Globus pallidus (tissue), 1 donor: ENCODE measurements at places on chromosomes 6 and 20.

- no peak for DNase-seq
Measured at GRCh38 chr20:20364593-20365479, 3.1 kb upstream of the INSM1 start.

DNA sequence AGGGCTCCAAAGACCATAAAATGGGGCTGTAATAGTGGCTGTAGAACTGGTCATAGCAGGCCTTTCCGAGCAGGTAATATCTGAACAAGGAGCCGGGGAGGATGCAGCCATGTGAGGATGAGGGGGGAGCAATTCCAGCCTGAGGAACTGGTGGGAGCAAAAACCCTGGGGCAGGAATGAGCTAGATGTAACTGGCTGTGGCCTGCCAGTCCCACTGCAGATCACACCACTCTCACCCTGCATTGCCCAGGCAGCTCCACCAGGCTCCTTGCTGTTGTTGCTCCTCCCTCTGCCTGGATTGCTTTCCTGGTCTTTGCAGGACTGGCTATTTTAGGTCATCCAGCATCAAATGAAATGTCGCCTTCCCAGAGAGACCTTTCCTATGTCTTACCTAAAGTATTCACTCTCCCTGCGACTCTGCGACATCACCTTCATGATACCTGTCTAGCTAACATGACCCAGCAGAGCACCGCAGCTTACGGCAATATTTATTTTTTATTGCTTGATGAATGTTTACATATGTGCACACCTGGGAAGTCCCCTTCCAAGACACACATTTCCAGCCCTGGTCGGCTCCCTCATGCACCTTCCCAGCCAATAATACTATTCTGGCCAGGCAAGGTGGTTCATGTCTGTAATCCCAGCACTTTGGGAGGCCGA lies 2.4 kb upstream of the ZFP64 start:
- no peak for DNase-seq

DNA sequence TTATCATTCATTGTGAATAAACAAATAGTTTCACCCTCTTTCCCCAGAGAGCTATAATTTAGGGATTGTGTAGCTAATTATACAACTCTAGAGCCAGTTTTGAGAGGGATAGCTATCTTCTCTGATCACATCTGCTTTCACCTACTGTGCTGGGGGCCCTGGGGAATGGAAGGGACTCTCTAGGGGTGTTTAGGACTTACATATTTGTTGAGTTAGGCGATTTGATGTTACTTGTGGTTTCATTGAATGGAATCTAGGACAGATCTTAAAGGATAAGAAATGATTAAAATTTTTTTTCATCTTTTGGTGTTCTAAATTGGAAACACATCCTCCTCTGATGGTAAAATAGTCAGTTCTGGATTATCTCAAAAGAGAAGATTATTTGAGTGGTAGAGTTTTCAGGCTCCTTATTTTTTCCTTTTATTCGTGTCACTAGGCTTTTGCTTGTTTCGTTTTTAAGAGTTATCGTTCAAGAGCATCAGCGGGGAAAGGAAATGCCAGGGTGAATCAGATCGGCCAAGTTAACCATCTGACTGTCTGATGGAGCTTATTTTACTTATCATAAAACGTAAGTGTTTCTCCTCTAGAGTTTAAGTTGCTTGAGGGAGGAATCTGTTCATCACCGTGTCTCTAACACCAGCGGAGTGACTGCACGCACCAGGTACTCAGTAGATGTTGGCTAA lies 236.7 kb downstream of the FARS2 start:
- DNase-seq, result no peak

- DNase-seq, result no peak
Measured at GRCh38 chr6:47246551-47246950, 63.2 kb downstream of the TNFRSF21 start.

DNA sequence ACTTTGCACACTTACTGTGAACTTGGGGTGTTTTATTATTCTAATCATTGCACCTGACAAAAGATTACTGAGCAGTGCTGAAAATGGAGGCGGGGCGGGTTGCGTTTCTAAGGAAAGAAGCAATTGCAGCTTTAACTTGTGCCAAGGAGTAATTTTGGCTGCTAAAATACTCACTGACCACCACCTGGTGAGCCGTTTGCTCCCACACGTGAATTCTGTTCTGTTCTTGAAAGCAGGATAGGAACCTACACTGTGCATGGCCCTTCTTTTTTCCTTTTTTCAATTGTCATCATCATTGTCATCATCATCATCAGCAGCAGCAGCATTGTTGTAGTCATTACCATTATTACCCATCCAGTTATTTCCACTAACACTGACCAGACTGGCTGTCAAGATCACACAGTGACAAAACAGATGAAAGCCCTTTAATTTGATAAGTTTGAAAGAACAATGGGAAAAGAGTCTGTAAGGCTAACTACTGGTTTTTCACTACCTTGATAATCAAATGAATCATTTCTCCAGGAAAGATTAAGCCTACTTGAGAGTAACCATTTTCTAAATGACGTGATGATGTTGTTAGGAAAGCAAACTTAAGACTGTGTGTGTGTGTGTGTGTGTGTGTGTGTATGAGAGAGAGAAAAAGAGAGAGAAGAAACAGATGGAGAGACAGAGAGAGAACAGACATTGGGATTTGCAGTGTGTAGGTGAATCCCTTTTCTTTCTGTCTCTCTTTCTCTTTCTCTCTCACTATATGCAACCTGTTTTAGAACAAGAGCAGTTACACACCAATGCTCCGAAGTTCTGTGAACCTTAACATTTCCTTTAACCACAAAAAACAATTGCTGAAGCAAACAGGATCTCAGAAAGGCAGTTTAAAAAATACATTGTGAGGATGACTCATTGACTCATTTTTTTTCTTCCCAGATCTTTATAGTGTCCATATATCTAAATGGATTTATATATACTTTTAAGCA lies 3.8 kb downstream of the RIPOR2 start:
- DNase-seq, result no peak

DNA sequence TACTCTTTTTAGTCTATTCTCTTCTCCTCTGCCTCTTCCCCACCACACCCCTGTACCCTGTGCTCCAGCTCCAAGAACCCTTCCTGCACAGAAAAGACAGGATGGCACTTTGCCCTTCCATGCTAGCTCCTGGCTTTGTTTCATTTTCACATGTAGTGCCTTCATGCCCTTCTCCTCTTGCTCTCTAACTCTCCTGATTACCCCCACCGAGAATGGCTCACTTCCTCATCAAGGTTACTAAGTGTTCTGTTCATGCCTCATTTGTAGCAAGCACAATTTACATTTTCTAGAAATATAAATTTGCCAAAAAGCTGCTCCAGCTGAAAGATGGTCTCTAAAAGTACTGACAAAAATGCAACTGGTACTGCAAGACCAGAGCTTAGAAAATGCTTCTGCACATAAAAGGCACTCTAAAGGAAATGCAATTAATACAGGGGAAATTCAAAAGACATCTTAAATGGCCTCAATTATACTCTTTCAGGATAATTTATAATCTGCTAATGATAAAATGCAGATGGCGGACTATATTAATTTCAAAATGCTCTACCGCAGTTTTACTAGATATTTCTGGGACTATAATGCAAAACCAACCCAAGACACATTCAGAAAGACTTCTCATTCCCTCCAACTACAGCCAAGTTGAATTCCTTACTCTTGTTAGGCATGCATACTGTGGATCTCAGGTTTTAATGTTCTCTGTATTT lies 570.2 kb downstream of the PRKN start:
- peak; percentile 21 for DNase-seq

- no peak for DNase-seq
Measured at GRCh38 chr6:27617700-27618689, 145.1 kb upstream of the ZNF184 start.

GRCh38 chr20:63435552-63435951 lies 36.9 kb downstream of the KCNQ2 start:
- DNase-seq, result no peak

DNA sequence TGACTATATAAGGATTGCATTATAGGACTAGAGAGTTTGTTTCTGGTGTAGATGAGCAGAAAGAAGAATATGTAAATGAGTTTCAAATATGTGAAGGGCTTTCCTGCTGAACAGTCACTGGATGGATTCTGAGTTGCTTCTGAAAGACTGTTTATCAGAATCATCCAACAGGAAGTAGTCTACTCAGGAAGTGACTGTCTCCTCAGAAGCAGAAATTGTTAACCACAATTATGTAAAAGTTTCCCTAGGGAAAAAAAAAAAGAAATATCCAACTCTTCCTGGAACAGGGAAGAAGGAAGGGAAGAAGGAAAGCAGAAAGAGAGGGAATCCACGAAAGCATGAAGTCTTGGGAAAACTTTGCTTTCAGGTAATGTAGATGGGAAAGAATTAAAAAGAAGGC lies 138.9 kb downstream of the TENT5A start:
- DNase-seq, result no peak

- no peak for DNase-seq
Measured at GRCh38 chr20:14569641-14570040, 232.2 kb upstream of the FLRT3 start.

DNA sequence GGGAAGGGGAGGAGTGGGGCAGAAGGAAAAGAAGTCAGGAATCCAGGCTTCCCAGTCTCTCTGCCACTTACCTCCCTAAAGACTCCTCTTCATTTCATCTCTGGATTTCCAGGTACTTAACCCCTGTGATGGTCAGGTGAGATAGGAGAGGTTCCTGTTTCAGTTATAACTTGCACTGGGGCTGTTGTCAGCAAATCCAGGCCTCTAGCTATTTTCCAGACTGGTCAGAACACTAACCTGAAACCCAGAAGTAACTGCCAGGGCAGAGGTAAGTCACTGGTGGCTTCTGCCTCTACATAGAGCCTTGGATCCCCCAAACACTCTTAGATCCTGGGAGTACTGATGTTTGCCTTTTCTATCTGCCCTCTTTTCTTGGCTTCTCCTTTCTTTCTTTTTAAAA lies 233.5 kb upstream of the TAB2 start:
- no peak for DNase-seq

GRCh38 chr6:35083507-35083906 lies 57.6 kb downstream of the TCP11 start:
- no peak for DNase-seq

GRCh38 chr6:36414481-36414880 lies 27.0 kb upstream of the ETV7 start:
- no peak for DNase-seq

DNA sequence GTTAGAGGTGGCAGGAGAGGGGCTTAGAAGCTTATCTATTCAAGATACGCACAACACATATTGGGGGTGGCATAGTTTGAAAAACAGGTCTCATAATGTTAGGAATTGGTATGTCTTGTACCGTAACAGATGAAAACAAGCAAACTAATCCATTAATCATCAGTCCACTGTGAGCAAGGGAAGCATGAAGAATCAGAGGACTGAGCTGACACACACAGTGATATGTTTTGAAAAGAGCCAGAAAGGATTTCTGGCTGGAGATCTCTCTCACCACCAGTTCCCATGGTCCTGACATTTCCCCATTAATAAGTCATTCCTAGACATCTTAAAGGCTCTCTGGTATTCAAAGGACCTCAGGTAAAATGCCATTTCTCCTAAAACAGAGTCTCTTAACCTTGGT lies 158.8 kb upstream of the PHACTR1 start:
- DNase-seq, result no peak

GRCh38 chr6:34232901-34233300 lies 3.8 kb upstream of the HMGA1 start:
- no peak for DNase-seq

DNA sequence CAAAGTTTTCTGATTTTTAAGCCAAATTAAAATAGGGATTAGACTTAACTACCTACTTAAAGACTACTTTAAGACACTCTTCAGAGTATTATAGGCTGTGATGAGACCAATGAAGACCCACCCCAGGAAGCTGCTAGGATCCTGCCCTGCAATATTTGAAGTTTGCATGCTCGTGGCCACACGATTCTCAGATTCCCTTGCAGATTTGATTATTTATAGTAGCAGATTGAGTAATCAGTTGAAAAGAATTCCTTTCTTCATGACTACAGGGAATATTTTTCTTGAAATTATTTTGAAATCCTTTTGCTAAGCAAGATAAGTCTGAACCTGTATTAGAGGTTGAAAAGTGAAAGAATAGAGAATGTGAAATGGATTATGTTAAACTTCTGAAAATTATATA lies 122.3 kb downstream of the B3GAT2 start:
- no peak for DNase-seq

DNA sequence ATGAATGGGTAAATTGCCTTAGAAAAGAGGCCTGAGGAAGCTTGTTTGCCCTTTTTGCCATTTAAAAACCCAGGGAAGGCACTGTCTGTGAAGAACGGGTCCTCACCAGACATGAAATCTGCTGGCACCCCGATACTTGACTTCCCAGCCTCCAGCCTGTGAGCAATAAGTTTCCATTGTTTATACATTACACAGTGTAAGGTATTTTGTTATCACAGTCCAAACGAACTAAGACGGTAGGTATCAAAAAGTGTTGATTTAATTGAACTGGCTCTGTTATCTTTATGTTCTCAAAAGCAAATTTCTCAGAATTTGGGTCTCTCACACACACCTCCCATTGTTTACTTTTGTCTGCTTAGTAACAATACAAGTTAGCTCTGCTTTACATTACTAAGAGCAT lies 181.1 kb upstream of the MARCKS start:
- DNase-seq, result no peak

DNA sequence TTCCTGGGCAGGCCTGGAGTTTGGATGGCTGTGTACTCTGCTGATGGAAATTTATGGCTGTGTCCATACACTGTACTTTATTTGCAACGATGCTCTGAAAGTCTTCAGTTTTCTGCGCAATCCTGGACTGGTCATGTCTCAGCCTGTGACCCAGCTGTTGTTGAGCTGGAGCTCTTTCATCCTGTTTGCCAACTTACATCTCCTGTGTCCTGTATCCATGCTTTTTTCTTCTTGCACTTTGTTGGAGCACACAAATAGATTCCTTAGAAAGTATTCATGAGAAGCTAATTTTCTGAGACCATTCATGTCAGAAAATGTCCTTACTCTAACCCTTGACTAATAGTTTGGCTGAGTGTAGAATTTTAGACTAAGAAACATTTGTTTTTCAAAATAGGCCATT lies 251.2 kb downstream of the BCKDHB start:
- no peak for DNase-seq

- no peak for DNase-seq
Measured at GRCh38 chr20:58233881-58234528, 5.6 kb upstream of the ANKRD60 start.

- DNase-seq, result peak; percentile 29
Measured at GRCh38 chr6:138404666-138405337, 779 bp downstream of the HEBP2 start.

- DNase-seq, result no peak
Measured at GRCh38 chr6:79463621-79464050, 73.6 kb downstream of the LCA5 start.
